Left colon (tissue), 2 donors: ENCODE measurements at places on chromosomes 16 and 17. TPM values are rescaled to one million over a fixed set of nuclear protein-coding genes. Genes with fewer than 3 reads are reported as not detected.
A peak's percentile ranks its signal among the peaks of the same experiment; 100 is the strongest.

DNA sequence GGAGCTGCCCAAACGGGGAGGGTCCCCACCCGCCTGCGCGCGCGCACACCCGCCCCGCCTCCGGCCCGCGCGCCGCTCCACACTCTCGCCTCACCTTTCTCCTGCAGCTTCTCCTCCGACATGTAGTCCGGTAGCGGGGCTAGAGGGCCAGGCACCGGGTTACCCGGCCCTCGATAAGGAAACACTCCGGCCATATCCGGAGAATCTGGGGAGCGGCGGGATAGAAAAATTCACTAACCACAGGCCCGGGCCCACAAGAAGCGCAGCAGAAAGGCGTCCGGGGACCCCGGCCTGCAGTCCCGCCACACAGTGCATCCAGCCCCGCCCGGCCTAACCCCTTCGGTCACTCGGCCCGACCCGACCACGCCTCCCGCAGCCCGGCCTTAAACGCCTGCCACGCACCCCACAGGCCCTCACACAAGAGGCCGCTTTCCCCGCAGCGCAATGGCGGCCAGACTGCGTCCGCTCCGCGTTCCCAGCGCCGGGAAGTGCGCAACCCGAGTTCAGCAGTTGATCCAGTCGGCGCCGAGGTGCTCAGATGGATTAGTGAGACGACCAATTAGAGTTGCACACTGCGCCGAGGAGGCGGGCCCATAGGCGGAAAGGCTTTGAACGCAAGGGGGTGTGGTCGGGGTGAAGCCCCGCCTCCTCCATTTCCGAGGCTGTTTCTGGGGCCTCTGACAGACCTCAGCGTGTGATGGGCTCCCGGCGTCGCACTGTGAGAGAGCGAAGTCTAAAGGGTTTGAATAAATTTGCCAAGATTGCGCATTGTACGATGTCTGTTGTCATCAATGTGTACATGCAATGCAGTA, at the start of gene PRPF8:
Gene PRPF8 (minus strand): TSS at position 490 of the 812 bp plus-strand sequence. CDS start 296 bp downstream, at position 194.
- peak; percentile 98 for DNase-seq

CDH5 gene
- total RNA-seq = 9.9 TPM

ZNF771 gene
- 3.2 TPM for total RNA-seq

KCNG4 gene
- total RNA-seq = not detected

KRTAP4-4 gene
- total RNA-seq = not detected

DNA sequence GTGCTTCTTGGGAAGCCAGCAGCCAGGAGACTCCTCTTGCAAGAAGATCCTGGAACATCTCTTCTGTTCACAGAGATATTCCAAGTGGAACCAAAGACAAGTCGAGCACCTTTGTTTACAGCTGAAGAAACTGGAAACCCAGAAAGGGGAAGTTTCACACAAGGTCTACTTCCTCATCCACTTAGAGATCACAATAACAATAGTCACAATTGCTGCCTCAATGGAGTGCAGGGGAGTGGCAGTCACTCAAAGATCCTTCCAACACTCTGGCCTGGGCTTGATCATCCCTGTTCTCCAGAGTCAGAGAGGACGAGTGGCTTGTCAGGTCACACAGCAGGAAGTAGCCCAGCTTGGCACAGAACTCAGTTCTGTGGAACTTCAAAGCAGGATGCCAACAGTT, 46.9 kb upstream of the SIAH1 start:
- DNase-seq = peak; percentile 15

NXN gene
- 3.9 TPM for total RNA-seq

DNA sequence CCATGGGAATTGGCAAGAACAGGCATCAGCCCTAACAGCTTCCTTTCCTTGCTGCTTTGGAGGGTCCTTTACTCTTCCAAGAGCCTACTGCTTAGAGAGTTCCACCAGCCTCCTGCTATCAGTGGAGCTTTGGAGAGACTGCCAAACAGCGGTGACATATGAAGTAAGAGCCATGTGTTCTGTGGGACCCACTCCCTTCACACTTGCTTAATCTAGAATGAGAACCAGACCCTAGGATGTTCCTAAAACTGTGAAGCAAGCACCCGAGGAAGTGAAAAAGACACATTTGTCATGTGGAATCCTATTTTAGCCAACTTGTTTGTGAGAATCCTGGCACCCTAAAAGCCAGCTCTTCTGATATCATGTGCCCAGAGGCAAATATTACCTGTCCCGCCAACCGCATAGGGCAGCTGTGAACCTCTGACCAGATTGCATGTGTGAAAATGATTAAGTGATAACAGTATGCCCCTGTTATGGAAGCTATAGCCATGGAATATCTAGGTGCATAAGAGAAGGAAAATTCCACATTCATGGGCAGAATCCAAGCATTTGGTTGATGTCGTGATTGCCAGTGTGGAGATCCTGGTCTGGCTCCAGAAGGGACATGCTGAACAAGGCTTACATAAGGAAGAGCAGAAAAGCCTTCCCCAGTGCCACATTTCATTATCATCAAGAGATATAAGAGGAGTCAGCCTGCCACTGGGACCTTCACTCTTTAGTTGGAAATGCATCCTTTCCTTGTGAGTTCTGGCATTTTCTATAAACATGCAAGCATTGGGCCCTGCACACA, 18.7 kb downstream of the RCVRN start:
- no peak for DNase-seq

- DNase-seq = no peak
Observed at GRCh38 chr17:69430488-69430887, 16.0 kb downstream of the MAP2K6 start.

STX1B gene
- total RNA-seq = 0.79 TPM

- DNase-seq = no peak
Observed at GRCh38 chr17:6683730-6684459, 29.3 kb downstream of the SLC13A5 start.

GRCh38 chr16:1054660-1055556, 17.6 kb upstream of the SSTR5 start:
- DNase-seq = peak; percentile 71

STAC2 gene
- not detected for total RNA-seq
